ENCODE measurements at places on chromosomes 4 and X.

- no peak for DNase-seq
Measured at GRCh38 chrX:125003746-125004446, 315.8 kb upstream of the TEX13C start.

GRCh38 chrX:56728752-56729151 is 291 bp upstream of the NBDY start:
- no peak for DNase-seq

DNA sequence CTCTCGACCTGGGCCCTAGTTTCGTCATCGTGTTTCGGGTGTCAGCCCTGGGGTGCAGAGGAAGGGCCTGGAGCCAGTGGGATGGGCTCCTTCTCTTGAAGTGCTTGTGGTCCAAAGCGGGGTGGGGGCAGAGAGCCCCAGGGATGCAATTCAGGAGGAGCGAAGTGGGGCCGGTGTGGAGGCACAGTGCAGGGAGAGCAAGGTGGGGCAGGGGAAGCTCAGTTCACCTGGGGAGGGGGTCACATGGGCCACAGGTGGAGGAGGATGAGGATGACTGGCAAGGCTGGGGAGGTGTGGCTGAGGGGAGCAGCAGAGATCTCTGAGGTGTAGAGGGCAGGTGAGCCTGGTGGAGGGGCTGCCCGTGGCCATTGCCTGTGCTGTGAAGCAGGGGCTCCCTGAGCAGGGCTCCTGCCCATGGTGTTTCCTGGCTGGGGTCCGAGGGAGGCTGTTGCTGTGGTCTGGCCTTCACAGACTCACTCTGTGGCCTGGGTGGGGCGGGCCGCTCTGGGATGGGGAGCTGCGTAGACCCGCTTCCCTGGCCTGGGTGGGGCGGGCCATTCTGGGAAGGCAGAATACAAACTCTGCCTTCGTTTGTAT is 6.9 kb downstream of the SORCS2 start:
- no peak for DNase-seq

DNA sequence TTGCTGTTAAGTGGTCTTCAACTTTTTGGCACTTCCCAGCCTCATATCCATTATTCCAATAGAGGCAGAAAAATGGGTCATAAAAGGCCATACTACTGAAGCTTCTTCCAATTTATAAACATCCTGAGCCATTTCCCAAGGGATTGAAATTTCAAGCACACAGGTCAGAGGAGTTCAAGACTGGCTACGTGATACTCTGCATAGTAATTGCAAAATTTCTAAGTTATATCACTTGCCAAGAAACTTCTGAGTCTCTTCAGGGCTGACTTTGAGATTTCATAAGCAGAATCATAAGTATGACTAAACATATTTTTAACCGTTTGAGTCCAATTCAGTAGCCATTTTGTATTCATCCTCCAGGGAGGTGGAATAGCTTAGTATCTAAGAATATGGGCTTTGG is 75.6 kb upstream of the RXFP1 start:
- DNase-seq = no peak

- no peak for DNase-seq
Measured at GRCh38 chr4:2266181-2266580, 4.3 kb upstream of the MXD4 start.

GRCh38 chr4:931194-931959 is 739 bp downstream of the GAK start:
- DNase-seq = no peak

GRCh38 chrX:17617806-17618205 is 119.5 kb upstream of the SCML1 start:
- no peak for DNase-seq

DNA sequence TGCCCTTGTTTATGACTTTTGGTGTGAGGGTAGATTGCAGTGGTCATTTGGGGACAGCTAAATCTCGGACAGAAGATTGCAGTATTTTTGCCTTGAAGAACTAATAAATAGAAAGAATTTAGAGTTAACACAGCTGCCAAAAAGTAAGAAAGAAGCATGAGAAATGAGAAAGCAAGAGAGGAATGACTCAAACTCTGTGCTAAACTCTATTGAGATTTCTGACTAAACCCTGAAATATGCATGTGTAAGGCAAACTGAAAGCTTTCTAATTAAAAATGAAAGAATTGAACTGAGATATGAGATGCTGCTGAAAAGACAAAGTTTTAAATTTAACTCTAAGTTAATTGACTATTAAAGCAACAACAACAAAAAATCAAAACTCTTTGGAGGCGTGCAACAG is 791.3 kb downstream of the RAB28 start:
- no peak for DNase-seq
